ENCODE measurements at places on chromosomes 16 and 17.

GRCh38 chr16:26334218-26335111 lies 642.7 kb downstream of the HS3ST4 start:
- H3K27ac ChIP-seq, result no peak overlapping the region
- no peaks in the 10 kb centered on the region for H3K36me3 ChIP-seq
- H3K27me3 ChIP-seq, result no peaks in the 10 kb centered on the region
- no peak overlapping the region for H3K4me3 ChIP-seq
- no peak for DNase-seq
- H3K4me1 ChIP-seq, result no peaks in the 10 kb centered on the region

GRCh38 chr17:55424893-55425540 lies 3.4 kb upstream of the MMD start:
- no peak overlapping the region for H3K27ac ChIP-seq
- DNase-seq, result no peak
- no peak overlapping the region for H3K4me3 ChIP-seq

GRCh38 chr17:57955183-57955931 lies at the start of gene CUEDC1:
Gene CUEDC1 (minus strand): TSS chr17:57955412. CDS start chr17:57885564, 69,848 bp downstream.
- peak within 1 kb of the TSS; percentile 87 for H3K27ac ChIP-seq
- H3K4me1 ChIP-seq, result peaks cover 10% of the 10 kb centered on the region
- DNase-seq, result peak; percentile 86
- H3K27me3 ChIP-seq, result peaks cover 13% of the 10 kb centered on the region

DNA sequence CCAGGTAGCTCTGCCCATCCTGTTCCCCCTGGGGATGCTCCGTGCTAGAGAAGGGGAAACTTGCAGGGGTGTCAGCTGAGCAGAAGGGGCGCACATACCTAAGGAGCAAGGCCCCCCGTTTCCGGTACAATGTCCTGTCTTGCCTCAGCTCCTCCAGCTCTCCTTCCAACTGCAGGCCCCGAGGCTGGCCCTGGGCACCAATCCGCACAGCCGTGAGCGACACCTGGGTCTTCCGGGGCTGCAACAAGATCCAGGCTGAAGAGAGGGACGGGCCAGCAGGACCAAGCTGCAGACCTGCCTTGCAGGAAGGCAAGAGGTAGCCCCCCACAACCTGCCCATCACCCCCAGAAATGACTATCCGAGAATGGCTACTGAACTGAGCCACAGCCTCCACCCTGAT lies 102.6 kb downstream of the RMI2 start:
- no peaks in the 10 kb centered on the region for H3K36me3 ChIP-seq
- H3K27ac ChIP-seq, result no peak overlapping the region
- no peak for DNase-seq
- no peaks in the 10 kb centered on the region for H3K4me1 ChIP-seq
- H3K4me3 ChIP-seq, result no peak overlapping the region

DNA sequence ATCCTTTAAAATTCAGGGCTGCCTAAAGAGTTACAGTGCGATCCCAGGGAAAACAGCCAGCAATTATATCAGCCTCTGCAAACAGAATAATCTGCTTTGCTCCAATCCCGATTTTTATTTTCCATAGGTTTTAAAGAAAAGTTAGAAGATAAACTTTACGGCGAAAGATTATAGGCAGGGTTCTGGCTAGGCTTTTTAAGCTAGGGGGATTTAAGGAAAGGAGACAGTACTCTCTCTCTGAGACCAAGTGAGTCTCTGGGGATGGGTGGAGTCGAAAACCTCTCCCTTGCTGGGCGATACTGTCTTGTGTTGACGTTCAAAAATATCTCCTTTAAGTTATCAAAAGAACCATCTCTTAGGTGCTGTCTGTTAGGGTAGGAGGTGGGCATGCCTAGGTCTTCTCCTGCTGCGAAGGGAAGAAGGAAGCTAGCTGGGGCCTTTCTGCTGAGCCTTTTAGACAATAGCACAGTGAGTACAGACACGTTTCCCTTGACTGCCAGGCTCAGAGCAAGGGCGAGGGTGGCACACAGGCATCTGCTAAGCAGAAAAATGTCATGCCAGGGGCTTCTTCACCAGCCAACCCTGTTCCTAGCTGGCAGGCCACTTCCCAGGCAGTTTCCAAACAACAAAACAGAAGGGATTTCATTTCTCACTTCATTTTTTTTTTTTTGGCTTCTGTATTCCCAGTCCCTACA lies 167.9 kb upstream of the MAF start:
- no peaks in the 10 kb centered on the region for H3K36me3 ChIP-seq
- DNase-seq, result no peak
- no peaks in the 10 kb centered on the region for H3K4me1 ChIP-seq
- H3K4me3 ChIP-seq, result no peak overlapping the region

- peaks cover 28% of the 10 kb centered on the region for H3K4me1 ChIP-seq
- no peak overlapping the region for H3K27ac ChIP-seq
- H3K36me3 ChIP-seq, result peaks cover 27% of the 10 kb centered on the region
- no peak overlapping the region for H3K4me3 ChIP-seq
Measured at GRCh38 chr17:59355030-59355701, 23.7 kb downstream of the YPEL2 start.

- H3K4me3 ChIP-seq, result peak overlapping the region; percentile 98
- H3K27ac ChIP-seq, result peak overlapping the region; percentile 87
- H3K4me1 ChIP-seq, result peaks cover 5% of the 10 kb centered on the region
- no peak for DNase-seq
- H3K36me3 ChIP-seq, result peaks cover 6% of the 10 kb centered on the region
- no peaks in the 10 kb centered on the region for H3K27me3 ChIP-seq
Measured at GRCh38 chr16:31072540-31073141, 1.4 kb downstream of the ZNF668 start.

Measured in cardiac muscle cell (in vitro differentiated cells and primary cell).